ENCODE measurements at places on chromosomes 7 and 10. TPM values are rescaled to one million over a fixed set of nuclear protein-coding genes. Genes with fewer than 3 reads are reported as not detected.

DNA sequence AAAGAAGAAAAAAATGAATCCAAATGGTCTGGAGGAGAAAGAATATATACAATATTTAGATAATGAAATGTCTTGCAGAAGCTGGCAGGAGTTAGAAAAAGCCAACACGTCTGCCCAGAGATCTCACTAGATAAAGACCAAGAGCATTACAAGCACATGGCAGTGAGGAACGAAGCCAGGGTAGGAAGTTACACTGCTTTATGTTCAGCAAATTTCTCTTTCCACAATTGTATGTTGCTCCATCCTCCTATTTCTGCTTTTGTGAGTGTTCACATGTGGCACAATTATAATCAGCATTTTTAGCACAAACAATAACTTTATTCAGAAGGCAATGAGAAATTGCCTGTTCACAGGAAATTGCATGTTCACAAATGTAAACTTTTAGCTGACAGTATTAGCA lies 53.7 kb downstream of the LRRC17 start:
- H3K36me3 ChIP-seq = no peaks in the 10 kb centered on the region
- no peak for DNase-seq
- H3K4me3 ChIP-seq = no peak overlapping the region
- peaks cover 1% of the 10 kb centered on the region for H3K4me1 ChIP-seq

GRCh38 chr7:11300241-11300640 lies 326.6 kb downstream of the PHF14 start:
- no peak for DNase-seq
- no peaks in the 10 kb centered on the region for H3K36me3 ChIP-seq
- H3K4me3 ChIP-seq = no peak overlapping the region
- H3K4me1 ChIP-seq = no peaks in the 10 kb centered on the region
- H3K27ac ChIP-seq = no peak overlapping the region
- H3K27me3 ChIP-seq = no peaks in the 10 kb centered on the region

GRCh38 chr7:108613147-108613948 lies 43.7 kb downstream of the DNAJB9 start:
- no peak for DNase-seq
- no peaks in the 10 kb centered on the region for H3K36me3 ChIP-seq
- no peaks in the 10 kb centered on the region for H3K4me1 ChIP-seq
- H3K27ac ChIP-seq = no peak overlapping the region

DNAJB12 gene
- total RNA-seq = 33.1 TPM

DNA sequence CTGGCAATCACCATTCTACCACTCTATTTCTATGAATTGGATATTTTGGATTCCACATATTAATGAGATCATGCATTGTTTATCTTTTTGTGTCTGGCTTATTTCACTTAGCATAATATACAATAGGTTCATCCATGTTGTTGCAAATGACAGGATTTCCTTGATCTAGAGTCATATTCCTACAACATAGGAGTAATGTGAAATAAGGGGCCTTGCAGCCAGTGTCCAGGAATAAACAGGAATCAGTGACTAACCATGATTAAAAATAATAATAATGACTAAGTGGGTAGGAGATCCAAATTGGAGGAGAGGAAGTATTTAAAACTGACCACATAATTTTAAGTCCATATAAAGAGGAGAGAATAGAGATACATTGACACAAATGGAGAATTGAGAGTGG lies 49.9 kb downstream of the SCIN start:
- no peak for DNase-seq
- no peaks in the 10 kb centered on the region for H3K27me3 ChIP-seq
- no peaks in the 10 kb centered on the region for H3K36me3 ChIP-seq
- no peak overlapping the region for H3K27ac ChIP-seq
- no peak overlapping the region for H3K4me3 ChIP-seq
- no peaks in the 10 kb centered on the region for H3K4me1 ChIP-seq
